NAMALWA (cell line): ENCODE measurements at places on chromosomes 1 and 21.

DNA sequence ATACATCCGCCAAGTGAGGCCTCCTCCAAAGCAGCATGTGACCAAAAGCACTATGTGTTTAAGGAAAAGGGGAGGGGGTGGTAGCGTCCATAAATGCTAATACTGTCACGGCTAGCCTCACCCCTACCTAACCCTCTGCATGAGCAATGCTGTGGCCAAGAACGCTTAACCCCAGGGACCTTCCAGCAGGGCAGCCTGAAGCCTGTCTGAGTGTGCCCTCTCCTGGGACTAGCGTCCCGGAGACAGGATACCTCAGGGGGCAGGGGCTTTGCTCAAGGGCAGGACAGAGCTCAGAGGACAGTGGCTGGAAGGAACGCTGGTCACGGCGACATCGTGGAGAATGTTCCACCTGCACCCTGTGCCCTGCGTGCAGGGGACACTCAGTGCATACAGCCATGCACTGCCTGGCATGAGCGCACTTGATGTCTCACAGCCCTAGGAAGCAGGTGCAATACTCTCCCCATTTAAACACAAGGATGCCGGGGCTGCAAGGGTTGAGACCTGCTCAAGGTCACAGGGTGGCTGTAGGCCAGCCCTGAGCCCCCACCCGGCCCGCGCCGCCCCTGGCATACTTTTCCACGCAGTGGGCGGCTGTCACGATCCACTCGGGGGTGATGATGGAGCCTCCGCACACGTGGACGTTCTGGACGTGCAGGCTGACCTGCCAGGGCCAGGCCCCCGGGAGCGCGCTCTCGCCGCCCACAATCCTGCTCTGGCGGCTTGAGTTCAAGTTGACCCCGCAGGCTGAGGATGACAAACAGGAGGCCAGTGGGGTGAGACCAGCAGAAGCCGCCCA is 35.0 kb downstream of the TMPRSS2 start:
- DNase-seq, result no peak

- DNase-seq, result no peak
Measured at GRCh38 chr21:42873096-42873495, 6.2 kb downstream of the WDR4 start.

DNA sequence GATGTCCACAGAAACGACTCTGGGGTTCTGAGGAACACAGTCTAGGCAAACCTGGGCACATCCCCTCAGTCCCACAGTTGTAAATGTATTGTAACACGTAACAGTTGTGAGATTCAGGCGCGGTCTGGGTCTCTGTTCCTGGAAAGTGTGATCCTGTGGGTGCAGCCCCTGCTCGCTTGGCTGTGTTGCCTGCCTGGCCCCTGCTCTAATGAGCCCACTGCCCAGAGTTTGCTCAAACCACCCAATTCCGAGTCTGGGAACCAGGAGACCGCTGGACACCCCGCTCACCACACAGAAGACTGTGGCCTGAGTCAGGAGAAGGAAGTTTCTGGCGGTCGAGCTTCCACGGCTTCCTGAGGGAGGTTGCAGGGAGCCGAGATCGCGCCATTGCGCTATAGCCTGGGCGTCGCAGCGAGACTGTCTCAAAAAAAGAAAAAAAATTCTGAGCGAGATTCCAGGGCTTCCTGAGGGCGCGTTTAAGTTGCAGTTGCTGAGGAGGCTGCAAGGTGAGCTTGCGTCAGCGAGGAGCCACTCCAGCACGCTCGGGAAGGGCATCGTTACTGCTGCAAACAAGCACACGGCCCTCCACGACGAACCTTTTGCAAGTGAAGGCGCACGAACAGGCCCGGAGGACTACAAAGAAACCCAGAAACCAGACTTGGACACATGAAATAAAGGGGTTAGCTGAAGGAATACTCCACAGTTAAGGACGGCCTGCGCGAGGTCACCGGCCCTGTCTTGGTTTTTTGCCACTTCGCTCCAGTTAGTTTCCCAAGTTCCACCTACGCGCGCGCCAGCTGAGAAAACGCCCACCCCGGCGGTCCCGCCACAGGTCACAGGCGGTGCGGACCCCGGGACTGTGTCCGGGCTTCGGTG is 1.1 kb downstream of the C21orf58 start:
- no peak for DNase-seq

DNA sequence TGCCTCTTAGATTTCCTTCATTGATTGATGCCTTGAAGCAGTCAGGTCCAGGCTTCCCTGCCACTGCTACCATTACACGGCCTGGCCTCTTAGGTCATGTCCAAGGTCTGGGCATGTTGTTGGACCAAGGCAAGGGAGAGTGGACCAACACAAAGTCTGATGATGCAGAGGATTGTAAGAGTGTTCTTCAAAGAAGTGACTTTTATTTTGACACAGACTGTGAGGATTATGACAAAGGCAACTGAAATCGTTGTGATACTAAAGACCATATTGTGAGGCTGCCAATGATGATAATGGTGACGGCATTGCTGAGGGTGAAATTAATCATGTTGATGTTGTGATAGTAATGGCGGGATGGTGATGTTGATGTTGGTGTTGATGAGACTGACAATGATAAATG is 149.5 kb downstream of the GRIK3 start:
- no peak for DNase-seq

GRCh38 chr1:103457886-103458455 is 67.5 kb upstream of the RNPC3 start:
- no peak for DNase-seq

DNA sequence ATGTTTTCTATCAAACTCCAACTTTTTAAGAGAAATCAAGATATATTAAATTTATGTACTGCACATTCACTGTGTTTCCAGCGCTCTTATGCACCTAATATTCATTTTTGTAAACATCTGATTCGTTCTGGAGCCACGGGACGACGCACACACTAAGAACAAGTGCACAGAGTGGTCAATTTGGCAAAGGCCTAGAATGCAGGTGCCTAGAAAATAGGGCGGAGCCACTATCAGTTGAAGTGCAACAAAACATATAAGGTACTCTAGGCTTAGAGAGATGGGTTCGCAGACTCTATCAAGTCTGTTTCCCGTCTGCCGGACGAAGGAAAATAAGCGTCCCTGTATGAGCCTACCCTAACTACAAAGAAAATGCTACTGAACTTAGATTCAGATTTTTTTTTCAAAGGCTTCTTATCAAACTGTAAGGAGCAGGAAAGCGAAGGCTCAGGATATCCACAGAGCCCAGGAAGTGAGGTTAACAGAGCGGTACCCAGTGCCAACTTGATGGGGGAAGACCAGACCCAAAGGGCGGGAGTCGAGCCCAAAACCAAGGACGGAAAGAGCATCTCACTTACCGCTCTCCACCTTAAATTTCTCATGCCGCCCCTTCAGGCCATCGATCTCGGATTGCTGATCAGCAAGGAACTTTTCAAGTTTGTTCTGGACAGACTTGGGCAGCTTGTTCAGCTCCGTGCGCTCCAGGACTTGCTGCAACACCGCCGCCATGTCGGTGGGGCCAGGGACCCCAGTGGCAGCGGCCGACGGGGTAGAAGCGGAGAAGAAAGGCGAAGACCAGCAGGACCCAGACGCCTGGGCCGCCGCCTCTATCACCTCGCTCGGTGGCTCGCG is 526 bp downstream of the TPR start:
- DNase-seq, result peak; percentile 90

- no peak for DNase-seq
Measured at GRCh38 chr1:61084491-61085031, 2.2 kb downstream of the NFIA start.

DNA sequence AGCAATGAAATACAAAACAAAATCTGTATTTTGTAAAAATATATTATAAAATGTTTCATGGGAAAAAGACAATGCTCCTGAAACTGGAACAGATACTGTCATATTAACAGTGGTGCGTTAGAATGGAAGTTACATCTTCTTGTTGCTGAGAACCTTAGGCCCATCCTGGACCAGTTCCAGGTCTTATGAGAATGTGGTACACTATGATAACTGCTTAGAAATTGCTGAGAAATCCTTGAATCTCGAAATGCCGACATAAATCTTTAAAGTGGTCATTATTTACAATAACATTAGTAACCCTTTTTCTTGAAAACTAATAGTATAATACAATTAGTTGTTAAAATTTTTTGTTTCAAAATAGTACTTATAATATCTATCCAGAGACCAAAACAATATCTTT is 747.9 kb upstream of the NCAM2 start:
- DNase-seq, result no peak

GRCh38 chr1:45510036-45510971 is 10.2 kb downstream of the MMACHC start:
- peak; percentile 12 for DNase-seq

GRCh38 chr1:157437296-157437695 is 115.0 kb downstream of the FCRL5 start:
- no peak for DNase-seq

- DNase-seq, result no peak
Measured at GRCh38 chr1:75293270-75293669, 159.1 kb downstream of the LHX8 start.

DNA sequence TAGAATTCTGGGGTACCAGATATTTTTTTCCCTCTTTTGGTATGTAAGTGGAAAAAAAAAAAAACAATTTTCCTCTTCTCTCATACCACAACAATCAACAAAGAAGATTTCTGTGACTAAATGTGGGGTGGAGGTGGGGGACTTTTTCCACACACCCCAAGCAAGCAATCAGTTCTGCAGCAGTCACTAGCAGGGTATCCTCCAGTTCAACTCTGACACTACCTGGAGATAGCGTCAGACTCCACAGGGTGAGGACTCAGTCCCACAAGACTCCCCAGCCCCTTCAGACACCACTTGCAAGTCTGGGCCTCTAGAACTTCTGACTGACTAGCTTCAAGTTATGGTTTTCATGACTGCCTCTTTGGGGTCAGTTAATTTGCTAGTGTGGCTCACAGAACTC is 6.2 kb downstream of the DHX9 start:
- DNase-seq, result no peak

DNA sequence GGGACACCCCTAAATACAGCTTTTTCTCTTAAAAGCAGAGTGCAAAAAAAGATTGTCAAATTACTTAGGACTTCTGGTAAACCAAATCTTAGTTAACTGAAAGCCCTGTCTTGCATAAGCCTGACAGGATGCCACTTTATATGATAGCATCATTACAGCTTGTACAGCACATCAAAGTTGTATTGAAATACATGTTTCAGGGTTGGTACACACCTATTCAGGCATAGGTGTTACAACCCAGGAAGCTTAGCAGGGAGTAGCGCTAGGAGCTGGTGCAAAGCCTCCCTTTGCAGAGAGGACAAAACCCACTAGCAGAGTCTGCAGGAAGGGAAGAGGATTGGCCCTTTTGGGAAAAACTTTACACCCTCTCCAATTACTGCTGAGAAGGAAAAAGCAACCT is 258.9 kb upstream of the SGIP1 start:
- DNase-seq, result no peak

DNA sequence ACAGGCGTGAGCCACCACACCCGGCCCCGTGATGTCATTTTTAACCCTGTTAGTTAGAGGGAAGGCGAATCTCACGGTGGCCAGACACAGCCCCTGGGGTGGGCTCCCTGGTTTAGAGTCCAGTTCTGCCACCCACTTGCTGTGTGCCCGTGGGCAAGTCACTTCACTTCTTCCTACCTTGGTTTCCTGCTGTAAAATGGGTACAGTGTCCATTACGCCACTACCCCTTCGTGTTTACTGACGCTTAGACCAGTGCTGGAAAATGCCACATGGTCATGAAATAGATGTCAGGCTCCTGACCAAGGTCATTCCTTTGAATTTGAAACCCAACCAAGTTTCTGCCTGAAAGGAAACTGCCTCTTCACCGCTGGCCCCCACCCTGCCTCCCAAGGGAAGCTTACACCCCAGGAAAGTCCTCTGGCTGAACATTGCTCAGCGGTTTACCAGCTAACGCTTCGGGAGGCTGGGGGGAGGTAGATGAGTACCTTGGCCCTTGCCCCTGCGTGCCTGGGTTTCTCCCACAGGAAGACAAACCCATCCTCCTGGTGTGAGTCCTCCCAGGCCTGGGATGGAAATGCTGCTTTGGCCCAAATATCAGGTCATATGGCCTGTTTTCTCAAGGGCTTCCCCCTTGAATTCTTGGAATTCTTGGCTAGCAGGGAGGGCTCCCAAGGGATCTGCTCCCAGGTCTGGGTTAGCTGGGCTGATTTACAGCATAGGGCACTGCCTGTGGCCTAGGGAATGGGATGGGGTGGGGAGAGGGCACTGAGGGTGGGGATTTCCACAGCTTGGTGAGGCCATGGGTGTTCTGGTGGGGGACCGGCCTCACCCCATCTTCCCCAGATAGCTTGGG is 7.6 kb upstream of the AADACL4 start:
- DNase-seq, result no peak

GRCh38 chr1:31648641-31649357 is 4.1 kb upstream of the PEF1 start:
- DNase-seq, result no peak

- no peak for DNase-seq
Measured at GRCh38 chr1:177305040-177306018, 134.6 kb downstream of the BRINP2 start.

DNA sequence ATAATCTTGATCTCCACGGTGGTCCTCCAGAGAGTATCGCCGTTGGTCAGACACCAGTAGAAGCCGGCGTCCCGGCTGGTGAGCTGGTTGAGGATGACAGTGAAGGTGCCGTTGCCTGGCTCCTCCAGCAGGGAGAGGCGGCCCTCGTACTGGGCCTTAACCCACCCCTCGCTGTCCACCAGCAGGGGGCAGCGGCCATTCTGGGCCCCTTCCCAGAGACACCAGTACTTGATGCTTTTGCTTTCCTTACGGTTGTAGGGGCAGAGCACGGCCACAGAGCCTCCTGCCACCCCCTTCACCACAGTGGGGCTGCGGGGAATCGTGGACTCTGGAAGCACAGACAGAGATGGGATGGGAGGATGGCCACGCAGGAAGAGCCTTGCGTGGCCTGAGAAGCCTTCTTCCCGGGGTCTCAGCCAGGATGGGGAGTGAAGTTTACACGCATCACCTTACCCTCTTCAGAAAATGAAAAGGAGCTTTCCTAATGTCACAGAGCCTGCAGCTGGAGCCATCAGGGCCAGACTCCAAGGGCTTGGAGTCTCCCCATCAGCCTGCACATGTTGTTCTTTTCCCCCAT is 10.7 kb downstream of the PIGR start:
- peak; percentile 46 for DNase-seq

DNA sequence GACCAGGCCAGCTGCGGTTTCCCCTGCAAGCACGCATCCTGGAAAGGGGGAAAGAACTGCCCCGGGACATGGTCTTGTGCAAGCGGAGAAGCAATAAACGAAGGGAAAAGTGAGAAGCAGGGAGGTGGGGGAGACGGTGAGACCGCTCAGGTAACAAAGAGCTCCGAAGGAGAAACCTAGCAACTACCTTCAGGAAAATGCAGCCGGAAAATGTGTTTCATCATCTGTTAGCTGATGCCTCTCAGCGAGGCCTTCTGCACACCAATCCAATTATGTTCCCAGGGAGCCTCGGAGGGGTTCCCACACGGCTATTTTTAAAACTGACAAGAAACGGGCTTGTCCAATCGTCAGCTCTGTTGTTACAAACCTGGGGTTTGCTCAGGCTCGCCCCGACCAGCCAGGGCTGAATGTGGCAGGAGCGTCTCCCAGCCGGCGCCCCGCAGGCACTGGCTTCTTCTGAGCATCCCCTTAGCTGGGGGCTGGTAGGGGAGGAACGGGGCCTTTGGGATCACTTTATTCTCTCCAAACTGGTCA is 3.4 kb downstream of the RIPK4 start:
- DNase-seq, result no peak

GRCh38 chr1:181632492-181632891 is 149.2 kb downstream of the CACNA1E start:
- DNase-seq, result no peak
